ENCODE measurements at places on chromosomes 2 and 18. TPM values are rescaled to one million over a fixed set of nuclear protein-coding genes. Genes with fewer than 3 reads are reported as not detected.

C2orf66 gene
- total RNA-seq = under 0.01 TPM

ANKRD44 gene
- total RNA-seq = 17.8 TPM

SERPINB11 gene
- total RNA-seq = not detected

KLHL14 gene
- under 0.01 TPM for total RNA-seq

STARD6 gene
- total RNA-seq = 0.28 TPM

MARCHF4 gene
- total RNA-seq = 3.3 TPM

RASGRP3 gene
- 2.5 TPM for total RNA-seq

CERKL gene
- total RNA-seq = under 0.01 TPM

NT5C1B gene
- not detected for total RNA-seq

CHST10 gene
- total RNA-seq = 8.6 TPM

UGT1A10 gene
- not detected for total RNA-seq

ELOA2 gene
- total RNA-seq = not detected

TMEM37 gene
- under 0.01 TPM for total RNA-seq

All from regular cardiac myocyte (primary cell).